Central memory CD8-positive, alpha-beta T cell (primary cell): ENCODE measurements at places on chromosomes 6 and 20.

DNA sequence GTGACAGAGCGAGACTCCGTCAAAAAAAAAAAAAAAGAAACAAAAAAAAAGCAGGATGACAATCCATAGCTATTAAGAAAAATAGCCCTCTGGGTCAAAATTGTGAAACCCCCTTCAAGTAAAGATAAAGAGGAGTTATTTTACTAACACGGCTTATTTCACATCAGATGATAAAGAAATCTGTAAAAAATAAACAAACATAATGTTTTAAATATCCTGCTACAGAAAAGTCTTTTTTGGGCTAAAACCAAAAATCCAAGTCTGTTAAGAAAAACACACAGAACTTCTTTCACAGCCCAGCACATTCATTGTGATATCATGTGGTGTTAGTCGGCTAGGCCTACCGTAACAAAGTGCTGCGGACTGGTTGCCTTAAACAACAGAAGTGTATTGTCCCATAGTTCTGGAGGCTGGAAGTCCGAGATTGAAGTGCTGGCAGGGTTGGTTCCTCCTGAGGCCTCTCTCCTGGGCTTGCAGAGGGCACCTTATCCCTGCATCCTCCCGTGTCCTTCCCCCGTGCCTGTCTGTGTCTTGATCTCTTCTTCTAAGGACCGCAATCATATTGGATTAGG lies 239.2 kb upstream of the TAB2 start:
- H3K4me1 ChIP-seq: peaks cover 12% of the 10 kb centered on the region
- no peak for DNase-seq
- H3K27ac ChIP-seq: no peak overlapping the region
- H3K36me3 ChIP-seq: peaks cover 5% of the 10 kb centered on the region

- peaks cover 59% of the 10 kb centered on the region for H3K27me3 ChIP-seq
- H3K27ac ChIP-seq: no peak overlapping the region
- no peak overlapping the region for H3K4me3 ChIP-seq
- no peaks in the 10 kb centered on the region for H3K36me3 ChIP-seq
Observed at GRCh38 chr20:53299831-53300230, 293.8 kb downstream of the ZNF217 start.

DNA sequence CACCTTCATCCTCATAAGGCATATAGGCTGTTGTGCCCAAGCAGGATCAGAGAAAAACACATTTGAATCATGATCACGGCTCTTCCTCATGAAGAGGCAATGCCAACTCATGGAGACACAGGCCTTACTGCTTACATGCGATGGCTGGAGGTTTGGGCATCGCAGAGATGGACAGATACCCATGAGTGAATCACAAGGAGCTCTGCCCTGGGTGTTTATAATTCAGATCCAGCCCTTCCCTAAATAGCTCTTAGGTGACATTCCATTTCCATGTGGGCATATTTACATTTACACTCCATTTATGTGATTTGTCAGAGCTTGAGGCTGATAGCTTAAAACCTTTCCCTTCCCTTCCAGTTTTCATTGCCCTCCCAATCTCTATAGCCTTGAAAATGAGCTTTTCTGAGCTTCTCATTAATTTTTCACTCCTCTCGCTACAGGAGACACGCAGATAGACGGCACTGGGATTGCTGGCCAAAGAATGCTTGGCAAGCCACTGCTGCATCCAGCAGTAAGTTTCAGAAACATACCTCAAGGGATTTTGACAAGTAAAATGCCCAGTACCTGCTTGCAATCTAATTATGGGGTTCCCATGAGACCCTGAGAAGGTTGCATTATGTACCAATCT lies 249.1 kb downstream of the TBC1D7 start:
- no peak overlapping the region for H3K27ac ChIP-seq
- peaks cover 64% of the 10 kb centered on the region for H3K27me3 ChIP-seq
- no peak for DNase-seq
- H3K4me3 ChIP-seq: no peak overlapping the region
- no peaks in the 10 kb centered on the region for H3K36me3 ChIP-seq
- H3K4me1 ChIP-seq: no peaks in the 10 kb centered on the region

GRCh38 chr6:157615420-157615769 lies 207.7 kb upstream of the SNX9 start:
- H3K27me3 ChIP-seq: no peaks in the 10 kb centered on the region
- no peaks in the 10 kb centered on the region for H3K36me3 ChIP-seq
- no peak overlapping the region for H3K4me3 ChIP-seq
- no peak for DNase-seq

GRCh38 chr6:18284261-18284660 lies 19.9 kb upstream of the DEK start:
- peaks cover 4% of the 10 kb centered on the region for H3K36me3 ChIP-seq
- no peak for DNase-seq
- H3K4me1 ChIP-seq: no peaks in the 10 kb centered on the region

GRCh38 chr6:40891131-40891530 lies 147.9 kb downstream of the UNC5CL start:
- no peak overlapping the region for H3K4me3 ChIP-seq
- no peak overlapping the region for H3K27ac ChIP-seq
- DNase-seq: no peak
- no peaks in the 10 kb centered on the region for H3K36me3 ChIP-seq
- H3K4me1 ChIP-seq: no peaks in the 10 kb centered on the region

GRCh38 chr20:32628960-32629530 lies 43.9 kb upstream of the NOL4L start:
- H3K4me3 ChIP-seq: no peak overlapping the region
- DNase-seq: no peak
- no peak overlapping the region for H3K27ac ChIP-seq
- peaks cover 10% of the 10 kb centered on the region for H3K27me3 ChIP-seq
- no peaks in the 10 kb centered on the region for H3K4me1 ChIP-seq

- H3K27ac ChIP-seq: peak overlapping the region; percentile 73
- H3K27me3 ChIP-seq: peaks cover 12% of the 10 kb centered on the region
- peaks cover 2% of the 10 kb centered on the region for H3K36me3 ChIP-seq
- no peak for DNase-seq
- peaks cover 17% of the 10 kb centered on the region for H3K4me1 ChIP-seq
- H3K4me3 ChIP-seq: peak overlapping the region; percentile 83
Observed at GRCh38 chr20:38674092-38674764, 50.1 kb upstream of the SLC32A1 start.

GRCh38 chr20:8510808-8511207 lies 378.7 kb downstream of the PLCB1 start:
- H3K36me3 ChIP-seq: peaks cover 2% of the 10 kb centered on the region
- no peak overlapping the region for H3K27ac ChIP-seq
- H3K27me3 ChIP-seq: no peaks in the 10 kb centered on the region
- H3K4me3 ChIP-seq: no peak overlapping the region
- peaks cover 11% of the 10 kb centered on the region for H3K4me1 ChIP-seq

- H3K27ac ChIP-seq: no peak overlapping the region
- DNase-seq: no peak
- H3K4me3 ChIP-seq: no peak overlapping the region
- peaks cover 3% of the 10 kb centered on the region for H3K27me3 ChIP-seq
- H3K4me1 ChIP-seq: peaks cover 17% of the 10 kb centered on the region
Observed at GRCh38 chr6:150065083-150065482, 3.8 kb downstream of the ULBP3 start.

DNA sequence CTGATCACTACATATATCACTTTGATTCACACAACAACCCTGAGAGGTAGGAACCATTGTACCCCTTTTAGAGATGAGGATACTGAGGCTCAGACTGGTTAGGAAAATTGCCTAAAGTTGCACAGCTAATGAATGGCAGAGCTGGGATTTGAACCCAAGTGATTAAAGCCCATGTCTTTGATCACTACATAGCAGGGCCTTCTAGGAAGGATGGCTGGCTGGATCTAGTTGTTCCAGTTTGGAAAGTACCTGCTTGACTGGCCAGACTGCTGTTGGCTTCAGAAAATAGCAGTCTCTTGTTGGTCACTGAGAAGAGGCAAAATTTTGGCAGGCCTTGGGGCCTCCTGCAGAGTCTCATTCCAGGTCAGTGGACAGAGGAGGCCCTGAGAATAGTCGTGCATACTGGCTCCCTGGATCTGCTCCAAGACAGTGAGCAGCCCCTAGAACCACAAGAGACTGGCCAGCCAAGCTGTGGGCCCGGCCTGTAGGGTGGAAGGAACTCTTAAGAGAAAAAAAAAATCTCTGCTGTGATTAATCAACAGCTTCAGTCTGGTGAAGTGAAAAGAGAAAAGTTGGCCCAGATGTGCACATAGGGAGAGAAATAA lies 17.5 kb downstream of the PPARD start:
- peaks cover 31% of the 10 kb centered on the region for H3K4me1 ChIP-seq
- no peak overlapping the region for H3K4me3 ChIP-seq
- no peak for DNase-seq
- no peaks in the 10 kb centered on the region for H3K27me3 ChIP-seq
- H3K36me3 ChIP-seq: peaks cover 21% of the 10 kb centered on the region

DNA sequence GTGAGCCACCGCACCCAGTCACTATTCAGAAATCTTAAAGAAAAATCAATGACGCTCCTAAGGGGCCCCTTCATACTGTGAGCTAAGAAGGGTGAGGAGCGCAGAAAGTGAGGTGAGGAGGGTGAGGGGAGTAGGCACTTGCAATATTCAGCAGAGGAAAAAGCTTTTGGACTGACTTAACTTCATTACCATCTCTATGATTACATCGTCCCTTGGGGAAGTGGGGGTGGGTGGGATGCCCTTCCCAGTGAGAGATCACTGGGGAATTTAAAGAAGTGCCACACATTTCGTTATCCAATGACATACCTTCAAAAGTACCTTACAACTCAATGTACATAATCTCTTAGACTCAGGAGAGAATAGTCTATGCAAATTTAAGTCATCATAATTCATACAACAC lies 46.5 kb downstream of the SMLR1 start:
- no peak overlapping the region for H3K4me3 ChIP-seq
- no peak for DNase-seq
- H3K36me3 ChIP-seq: no peaks in the 10 kb centered on the region
- no peak overlapping the region for H3K27ac ChIP-seq
- H3K27me3 ChIP-seq: peaks cover 11% of the 10 kb centered on the region

DNA sequence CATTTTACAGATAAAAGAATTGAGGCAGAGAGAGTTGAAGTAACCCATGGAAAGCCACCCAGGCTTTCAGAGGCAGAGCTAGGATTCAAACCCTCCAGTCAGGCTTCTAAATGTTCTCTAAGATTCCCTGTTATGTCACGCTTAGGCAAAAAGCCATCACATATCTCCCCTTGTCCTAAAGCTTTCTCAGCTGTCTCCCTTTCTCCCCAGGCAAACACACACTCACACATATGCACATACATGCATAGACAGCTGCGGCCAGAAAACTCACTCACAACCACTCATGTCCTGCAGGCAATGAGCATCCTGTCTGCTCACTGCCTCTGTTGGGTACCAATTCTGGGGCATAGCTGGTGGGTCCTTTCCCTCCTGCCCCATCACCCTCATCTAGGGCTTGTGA lies 595.9 kb upstream of the CHD6 start:
- H3K36me3 ChIP-seq: no peaks in the 10 kb centered on the region
- no peak for DNase-seq

- H3K27ac ChIP-seq: no peak overlapping the region
- DNase-seq: no peak
- H3K4me1 ChIP-seq: no peaks in the 10 kb centered on the region
- no peak overlapping the region for H3K4me3 ChIP-seq
Observed at GRCh38 chr6:131937226-131937625, 13.9 kb downstream of the CCN2 start.

GRCh38 chr6:156167016-156167624 lies 610.1 kb upstream of the ARID1B start:
- H3K27me3 ChIP-seq: no peaks in the 10 kb centered on the region
- DNase-seq: no peak
- H3K36me3 ChIP-seq: no peaks in the 10 kb centered on the region
- no peaks in the 10 kb centered on the region for H3K4me1 ChIP-seq
- H3K27ac ChIP-seq: no peak overlapping the region

GRCh38 chr6:43931201-43931600 lies 161.2 kb downstream of the VEGFA start:
- peaks cover 27% of the 10 kb centered on the region for H3K4me1 ChIP-seq
- H3K27ac ChIP-seq: no peak overlapping the region
- H3K36me3 ChIP-seq: no peaks in the 10 kb centered on the region
- no peak overlapping the region for H3K4me3 ChIP-seq

DNA sequence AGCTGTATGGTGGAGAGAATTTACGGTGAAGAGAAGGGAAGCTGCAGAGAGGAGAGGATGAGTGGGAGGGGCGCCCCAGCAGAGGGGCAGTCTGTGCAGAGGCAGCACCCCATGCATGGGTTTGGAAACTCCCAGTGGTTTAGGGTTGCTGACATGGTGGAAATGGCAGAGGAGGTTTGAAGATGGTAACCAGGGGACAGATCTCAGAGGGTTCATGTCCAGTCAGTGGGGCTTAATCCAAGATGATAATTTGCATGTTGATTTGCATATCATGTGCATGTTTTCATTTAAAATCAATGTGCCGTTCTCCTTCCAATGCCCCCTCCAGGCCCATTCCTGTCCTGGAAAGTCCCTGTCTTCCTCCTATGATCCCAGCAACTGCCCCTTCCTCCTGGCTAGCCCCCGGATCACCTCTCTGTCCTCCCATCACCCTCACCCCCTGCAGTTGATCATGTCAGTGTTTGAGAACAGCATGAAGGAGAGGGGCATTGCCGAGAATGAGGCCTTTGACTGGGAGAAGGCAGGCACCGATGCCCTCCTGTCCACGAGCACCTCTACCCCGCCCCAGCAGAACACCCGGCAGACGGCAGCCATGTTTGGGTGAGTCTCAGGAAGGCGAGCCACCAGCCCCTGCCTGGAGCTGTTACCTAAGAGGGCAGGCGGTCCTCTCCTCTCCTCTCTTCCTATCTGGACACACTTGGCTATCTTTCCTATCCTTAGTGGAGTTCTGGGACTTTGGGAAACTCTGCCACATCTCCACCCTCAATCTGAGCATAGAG lies 14.3 kb downstream of the TTBK1 start:
- H3K27me3 ChIP-seq: peaks cover 21% of the 10 kb centered on the region
- H3K4me3 ChIP-seq: no peak overlapping the region
- H3K4me1 ChIP-seq: no peaks in the 10 kb centered on the region
- H3K36me3 ChIP-seq: no peaks in the 10 kb centered on the region
- DNase-seq: no peak

GRCh38 chr6:33323623-33323948 lies 6.0 kb upstream of the ZBTB22 start:
- no peaks in the 10 kb centered on the region for H3K27me3 ChIP-seq
- H3K4me1 ChIP-seq: peaks cover 57% of the 10 kb centered on the region
- no peak for DNase-seq
- H3K27ac ChIP-seq: peak overlapping the region; percentile 92

GRCh38 chr6:109322825-109323224 lies 59.4 kb downstream of the CD164 start:
- DNase-seq: no peak
- H3K27me3 ChIP-seq: no peaks in the 10 kb centered on the region
- H3K36me3 ChIP-seq: peaks cover 3% of the 10 kb centered on the region
- no peak overlapping the region for H3K27ac ChIP-seq

DNA sequence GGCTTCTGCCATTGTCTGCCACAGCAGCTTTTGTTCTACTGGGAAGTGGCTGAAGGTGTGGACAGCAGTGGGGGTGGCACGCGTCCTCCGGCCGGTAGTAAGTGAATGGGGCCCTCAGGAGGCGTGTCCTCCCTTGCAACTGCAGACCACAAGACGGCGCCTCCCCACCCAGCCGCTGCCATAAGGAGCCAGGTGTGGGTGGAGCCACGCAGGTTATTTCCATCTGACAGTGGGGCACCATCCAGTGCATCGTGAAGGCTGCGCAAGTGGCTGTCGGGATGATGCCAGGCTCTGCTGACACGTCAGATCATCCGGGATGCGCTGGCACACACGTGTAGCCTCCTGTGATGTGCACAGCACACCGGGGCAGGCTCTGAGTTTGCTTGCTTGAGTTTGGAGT lies 379.7 kb downstream of the CDH4 start:
- no peaks in the 10 kb centered on the region for H3K27me3 ChIP-seq
- H3K27ac ChIP-seq: no peak overlapping the region
- no peaks in the 10 kb centered on the region for H3K4me1 ChIP-seq
- no peak overlapping the region for H3K4me3 ChIP-seq
- DNase-seq: no peak
- H3K36me3 ChIP-seq: no peaks in the 10 kb centered on the region
